ENCODE measurements at places on chromosomes 1 and 21.
A peak's percentile ranks its signal among the peaks of the same experiment; 100 is the strongest.

DNA sequence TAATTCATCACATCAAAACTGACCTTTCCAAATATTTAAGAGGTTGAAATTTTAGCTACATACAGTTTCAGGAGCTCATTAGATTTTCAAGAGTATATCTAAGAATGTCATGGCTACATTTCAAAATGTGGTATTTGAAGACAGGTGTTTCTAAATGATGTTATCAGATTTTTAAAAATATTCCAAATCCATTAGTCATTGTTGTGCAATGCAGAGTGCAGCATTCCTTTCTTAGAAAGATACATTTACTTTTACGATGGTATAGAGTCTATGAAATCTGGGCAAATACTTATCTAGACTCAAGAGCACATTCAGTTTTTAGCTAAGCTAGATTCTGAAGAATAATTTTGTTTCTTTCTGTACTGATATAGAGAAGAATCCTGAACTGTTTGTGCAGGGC lies 230.3 kb downstream of the CHRM3 start:
- no peak for DNase-seq

GRCh38 chr1:185661971-185662370 lies 72.2 kb upstream of the HMCN1 start:
- DNase-seq: no peak

DNA sequence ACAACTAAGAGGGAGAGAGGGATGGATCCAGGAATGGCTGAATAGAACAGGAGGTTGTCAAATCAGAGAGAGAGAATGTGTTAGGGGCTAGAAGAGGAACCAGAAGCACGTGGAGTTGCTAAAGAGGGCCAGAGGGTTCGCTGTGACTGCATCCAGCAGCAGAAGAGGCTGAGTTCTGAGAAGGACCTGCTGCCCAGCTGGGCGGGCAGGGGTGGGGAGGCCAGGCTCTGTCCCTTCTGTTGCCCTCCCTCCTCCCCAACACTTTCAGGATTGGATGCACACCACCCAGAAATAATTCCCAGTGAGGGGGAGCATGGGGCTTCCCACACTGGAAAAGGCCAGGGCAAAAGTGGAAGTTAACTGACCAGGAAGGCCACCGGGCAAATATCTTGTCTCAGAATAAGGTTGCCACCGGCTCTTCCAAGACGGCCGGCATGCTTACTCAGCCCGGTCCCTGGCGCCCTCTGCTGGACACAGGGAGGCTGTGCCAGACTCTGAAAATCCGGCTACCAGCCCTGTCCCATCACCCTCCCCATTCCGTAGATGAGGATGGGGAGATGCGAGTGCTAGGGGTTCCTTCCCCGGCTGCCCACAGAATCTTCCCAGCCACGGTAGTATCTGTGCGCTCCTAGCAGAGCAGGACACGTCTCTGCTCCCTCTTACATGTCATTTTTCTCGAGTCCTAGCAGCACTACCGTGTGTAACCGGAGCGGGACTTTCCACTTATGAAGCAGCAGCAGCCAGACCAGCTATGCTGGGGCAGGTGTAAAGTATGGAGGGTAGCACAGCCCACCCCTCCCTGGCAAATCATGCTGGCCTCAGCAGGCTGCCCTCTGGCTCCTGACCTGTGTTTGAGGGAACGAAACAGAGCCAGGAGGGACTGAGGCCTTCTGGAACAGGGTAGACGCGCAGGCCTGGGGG lies 46.8 kb upstream of the A3GALT2 start:
- peak; percentile 79 for DNase-seq

GRCh38 chr1:78869136-78869535 lies 137.4 kb downstream of the ADGRL4 start:
- DNase-seq: no peak

GRCh38 chr1:43994794-43995790 lies 3.7 kb downstream of the CCDC24 start:
- DNase-seq: no peak

DNA sequence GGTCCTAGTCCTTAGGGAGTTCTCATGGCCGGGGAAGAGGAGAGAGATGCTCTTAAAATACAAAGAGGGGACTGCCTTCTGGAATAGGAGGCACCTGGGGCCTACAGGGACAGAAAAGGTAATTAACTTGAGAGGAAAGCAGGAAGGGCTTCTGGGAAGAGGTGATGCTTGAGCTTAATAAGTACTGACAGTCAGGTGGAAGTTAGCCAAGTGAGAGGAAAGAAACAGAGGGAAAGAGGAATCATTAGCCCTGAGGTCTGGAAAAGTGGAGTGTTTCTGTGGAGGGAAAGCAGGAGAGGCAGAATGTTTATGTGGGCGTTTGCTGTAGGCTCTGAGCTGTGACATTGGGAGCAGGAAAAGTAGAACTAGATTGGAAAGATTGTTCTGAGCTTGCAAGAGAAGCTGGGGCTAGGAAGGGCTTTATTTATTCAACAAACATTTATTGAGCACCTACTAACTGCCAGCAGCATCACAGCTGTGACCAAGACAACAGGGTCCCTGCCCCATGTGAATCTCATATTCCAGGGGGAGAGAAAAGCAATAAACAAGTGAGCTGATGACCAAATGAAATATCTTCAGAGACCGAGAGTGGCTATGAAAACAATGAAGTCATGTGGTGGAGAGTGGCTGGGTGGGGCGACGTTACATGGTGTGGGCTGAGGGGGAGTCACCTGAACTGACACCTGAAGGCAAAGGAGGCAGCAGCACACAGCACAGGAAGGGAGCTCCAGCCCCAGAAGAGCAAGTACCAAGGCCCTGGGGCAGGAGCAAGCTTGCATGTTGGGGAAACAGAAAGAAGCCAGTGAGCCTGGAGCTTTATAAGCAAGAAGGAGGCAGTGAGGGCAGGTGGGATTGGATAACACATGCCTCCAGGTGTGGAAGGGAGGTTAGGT lies 4.4 kb upstream of the FNDC5 start:
- no peak for DNase-seq

DNA sequence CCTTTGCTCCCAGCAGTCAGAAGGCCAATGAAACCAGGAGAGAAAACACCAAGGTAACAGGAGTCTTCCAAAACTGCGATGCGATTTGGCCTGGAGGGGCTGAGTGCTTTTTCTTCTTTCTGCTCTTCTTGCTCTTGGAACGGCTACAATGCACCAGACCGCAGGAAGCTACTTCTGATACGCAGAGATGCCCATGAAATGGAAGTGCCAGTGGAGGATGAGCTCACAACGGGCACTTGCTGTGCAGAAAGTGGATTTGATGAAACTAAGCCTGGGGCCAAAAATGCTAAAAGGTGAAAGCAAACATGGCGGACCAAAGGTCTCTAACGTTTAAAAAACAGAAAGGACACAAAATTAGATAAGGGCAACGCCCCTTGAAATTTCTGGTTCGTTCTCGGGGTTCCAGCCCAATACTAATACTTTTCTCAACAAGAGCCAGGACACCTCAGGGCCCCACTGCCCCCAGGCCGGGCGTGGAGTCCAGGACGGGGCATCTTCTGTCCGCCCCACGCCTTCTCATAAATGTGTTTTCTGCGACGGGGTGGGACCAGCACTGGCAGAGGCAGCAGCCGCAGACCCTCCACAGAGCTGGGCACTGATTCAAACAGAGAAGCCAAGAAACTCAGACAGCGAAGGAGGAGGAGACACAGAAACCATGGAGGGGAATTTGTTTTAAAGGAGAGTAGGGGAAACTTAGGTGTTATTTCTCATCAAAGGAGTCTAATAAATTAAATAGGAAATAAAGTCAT lies 101.3 kb downstream of the CRYAA start:
- no peak for DNase-seq

- no peak for DNase-seq
Measured at GRCh38 chr1:222889440-222889839, 74.6 kb downstream of the DISP1 start.

DNA sequence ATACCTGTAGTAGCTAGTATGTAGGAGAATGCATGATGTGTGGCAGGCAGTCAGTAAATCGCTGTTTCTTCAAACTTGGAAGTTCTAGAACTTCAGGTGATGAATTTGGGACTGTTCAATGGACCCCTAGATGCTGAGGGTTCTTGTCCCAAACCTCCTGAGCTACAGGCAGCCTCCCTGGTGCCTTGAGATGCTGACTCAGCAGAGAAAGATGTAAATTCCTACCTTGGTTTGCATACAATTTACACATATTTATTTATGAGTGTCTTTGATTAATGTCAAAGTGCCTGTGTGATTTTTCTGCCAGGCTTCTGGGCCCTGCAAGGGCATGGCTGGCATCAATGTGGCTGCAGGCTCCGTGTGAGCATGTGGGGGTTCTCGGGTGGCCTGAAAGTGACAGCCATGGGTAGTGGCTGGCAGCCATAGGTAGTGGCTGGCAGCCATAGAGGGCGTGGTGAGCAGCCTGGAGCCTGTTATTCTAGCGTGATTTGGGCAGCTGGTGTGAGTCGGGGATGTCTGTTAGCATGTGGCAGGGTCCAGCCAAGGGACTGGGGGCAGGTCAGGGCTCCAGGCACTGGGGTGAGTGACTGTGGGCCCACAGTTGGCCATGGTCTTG lies 13.2 kb upstream of the POU3F1 start:
- no peak for DNase-seq

DNA sequence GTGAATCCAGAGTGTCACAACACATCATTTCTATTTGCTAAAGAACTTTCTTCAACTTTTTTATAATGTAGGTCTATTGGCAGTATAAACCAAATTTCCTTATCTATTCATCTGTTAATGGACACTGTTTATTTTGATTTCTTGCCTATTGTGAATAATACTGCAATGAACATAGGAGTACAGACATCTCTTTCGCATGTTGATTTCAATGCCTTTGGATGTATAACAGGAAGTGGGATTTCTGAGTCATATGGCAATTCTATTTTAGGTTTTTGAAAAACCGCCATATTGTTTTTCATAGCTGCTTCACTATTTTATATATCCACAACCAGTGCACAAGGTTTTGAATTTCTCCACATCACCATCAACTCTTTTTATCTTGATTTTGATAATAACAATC lies 198.7 kb downstream of the KCNT2 start:
- no peak for DNase-seq

GRCh38 chr1:158509471-158510156 lies 37.6 kb downstream of the OR10R2 start:
- DNase-seq: no peak

DNA sequence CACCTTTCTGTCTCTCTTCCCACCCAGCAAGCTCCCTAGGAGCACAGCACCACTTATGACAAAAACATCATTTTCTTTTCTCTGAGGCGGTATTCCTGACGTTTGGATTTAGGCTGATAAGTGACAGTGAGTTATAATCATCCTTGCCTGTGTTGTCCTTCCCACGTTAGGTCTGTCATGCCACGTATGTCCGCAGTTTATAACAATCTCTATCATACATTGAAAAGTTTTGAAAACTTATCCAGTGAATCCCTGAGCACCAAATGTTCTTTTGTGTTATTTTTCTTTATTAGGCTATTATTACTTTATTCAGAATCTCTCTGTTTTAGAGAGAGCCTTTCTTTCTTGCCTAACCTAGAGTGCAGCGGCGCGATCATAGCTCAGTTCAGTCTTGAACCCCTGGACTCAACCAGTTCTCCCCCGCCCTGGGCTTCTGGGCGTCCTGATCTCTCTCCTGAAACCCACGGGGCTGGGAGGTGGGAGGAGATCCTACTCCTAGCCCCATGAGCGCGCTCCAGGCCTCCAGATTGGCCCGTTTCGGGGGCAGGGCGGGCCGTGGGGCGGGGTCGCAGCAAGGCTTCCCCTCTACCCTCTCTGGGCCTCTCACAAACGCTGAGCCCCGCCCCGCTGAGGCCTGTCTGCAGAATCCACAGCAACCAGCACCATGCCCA lies at the start of gene GSTM2:
Gene GSTM2 (plus strand): TSS at position 606 of the 671 bp plus-strand sequence. CDS start 59 bp downstream, at position 665.
- DNase-seq: peak; percentile 70

- DNase-seq: no peak
Measured at GRCh38 chr1:209808059-209808581, 2.2 kb upstream of the IRF6 start.

GRCh38 chr1:168921629-168922028 lies 184.9 kb upstream of the ATP1B1 start:
- no peak for DNase-seq

- DNase-seq: no peak
Measured at GRCh38 chr1:103283371-103283770, 175.0 kb upstream of the COL11A1 start.

GRCh38 chr1:192937128-192937527 lies 122.0 kb downstream of the UCHL5 start:
- DNase-seq: no peak

- peak; percentile 52 for DNase-seq
Measured at GRCh38 chr21:33383056-33383888, 19.9 kb upstream of the IFNGR2 start.

DNA sequence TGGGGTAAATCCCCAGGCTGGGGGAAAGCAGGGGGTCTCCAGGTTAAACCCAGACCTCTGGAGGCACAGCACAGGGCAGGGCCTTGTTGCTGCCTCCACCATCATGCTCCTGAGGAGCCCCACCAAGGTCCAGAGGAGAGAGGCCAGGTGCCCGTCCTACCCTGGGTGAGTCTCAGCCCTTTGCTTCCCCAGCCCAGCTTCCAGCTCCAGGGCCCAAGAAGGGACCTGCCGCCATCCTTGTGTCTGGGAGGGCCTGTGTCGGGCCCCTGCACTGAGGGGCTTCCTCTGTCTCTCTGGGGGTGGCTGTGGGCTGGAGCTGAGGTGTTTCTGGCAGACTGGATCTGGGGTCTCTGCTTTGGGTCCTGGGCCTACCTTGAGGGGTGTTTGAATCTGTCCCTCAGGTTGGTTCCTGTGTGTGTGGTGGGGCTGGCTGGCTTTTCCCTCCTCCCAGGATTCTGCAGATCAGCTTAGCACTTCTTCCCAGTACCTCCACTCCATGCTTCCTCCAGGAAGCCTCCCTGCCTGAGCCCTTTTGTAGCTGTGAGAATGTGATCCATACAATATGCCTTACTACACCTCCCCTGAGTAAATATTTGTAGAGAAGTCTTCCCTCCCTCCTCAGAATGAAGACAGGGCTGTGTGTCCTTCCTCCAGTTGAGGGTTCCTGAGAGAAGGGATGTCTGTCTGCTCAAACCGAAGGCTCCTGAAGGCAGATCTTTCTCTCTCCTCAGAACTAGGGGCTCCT lies 6.2 kb downstream of the GPR3 start:
- no peak for DNase-seq

DNA sequence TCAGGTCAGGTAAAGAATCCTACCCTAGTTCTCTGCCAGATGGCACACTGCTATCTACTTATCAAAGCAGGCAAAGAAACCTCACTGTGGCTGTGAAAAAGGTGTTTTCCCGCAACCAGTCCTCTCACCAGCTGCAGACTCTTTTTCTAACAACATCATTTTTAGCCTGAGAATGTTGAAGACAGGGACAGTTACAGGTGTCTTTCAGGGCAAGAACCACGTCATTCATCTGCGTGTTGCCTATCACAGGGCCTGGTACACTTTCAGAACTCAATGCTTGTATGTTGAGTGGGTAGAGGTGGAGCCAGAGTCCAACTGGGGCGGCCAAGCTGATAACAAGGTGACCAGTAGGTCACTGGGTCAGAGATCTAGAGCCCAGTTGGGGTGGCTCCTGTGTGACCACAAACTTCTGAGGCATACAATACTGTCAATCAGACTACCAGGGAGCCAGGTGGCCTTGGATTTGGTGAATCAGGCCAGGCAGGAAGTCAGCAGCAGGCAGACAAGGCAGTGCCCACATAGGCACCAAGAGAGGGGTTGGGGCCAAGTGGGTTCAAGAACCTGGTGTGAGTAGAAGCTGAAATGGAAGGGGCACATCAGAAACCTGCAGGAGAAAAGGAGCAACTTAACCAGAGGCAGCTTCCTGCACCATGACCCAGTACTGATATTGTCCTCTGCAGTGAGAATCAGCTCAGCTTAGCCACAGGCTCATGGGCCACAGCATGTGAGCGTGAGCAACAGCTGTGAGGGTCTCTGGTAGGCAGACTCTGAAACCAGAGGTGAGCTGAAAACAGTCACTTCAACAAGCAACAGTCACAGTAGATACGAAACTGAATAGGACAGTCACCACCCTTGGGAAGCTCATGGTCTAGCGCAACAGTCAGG lies 123.6 kb downstream of the DTL start:
- no peak for DNase-seq

- no peak for DNase-seq
Measured at GRCh38 chr1:242178924-242179708, 180.2 kb upstream of the MAP1LC3C start.

Measured in stimulated activated CD4-positive, alpha-beta T cell treated with anti-CD3 and anti-CD28 coated beads, Interleukin-2, amount 100 ng/mL, for 4 hours (primary cell).